ENCODE measurements at places on chromosomes 13 and 19.
A peak's percentile ranks its signal among the peaks of the same experiment; 100 is the strongest.

DNA sequence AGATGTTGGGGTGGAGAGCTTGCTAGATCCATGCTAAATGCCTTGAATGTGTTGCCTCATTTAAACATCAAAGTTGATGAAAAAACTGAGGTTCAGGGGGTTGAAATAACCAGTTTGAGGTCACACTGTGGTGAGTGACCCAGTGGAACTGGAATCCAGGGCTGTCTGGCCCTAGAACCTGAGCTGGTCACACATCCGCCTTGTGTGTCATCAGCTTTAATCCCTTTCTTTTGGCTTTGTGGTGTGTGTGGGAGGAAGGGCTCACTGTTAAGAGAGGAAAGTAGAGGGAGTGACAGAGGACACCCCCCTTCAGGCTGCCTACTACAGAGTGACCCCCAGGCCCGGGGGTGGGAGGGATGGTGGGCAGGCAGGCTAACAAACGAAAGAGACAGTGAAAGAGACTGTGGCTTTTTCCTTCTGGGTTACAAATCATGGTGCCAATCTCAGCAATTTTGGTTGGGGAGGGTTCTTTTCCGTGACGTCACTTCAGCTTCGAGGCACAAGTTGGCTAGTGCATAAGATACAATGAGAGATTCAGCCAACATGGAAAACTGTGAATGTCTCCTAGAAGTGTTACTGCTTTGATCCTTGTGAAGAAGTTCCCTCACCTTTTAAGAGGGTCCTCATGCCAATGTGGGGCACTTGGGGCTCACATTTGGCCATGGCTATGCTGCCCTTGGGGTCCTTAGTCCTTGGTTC, 164.9 kb downstream of the DLEU7 start:
- no peak for DNase-seq

DNA sequence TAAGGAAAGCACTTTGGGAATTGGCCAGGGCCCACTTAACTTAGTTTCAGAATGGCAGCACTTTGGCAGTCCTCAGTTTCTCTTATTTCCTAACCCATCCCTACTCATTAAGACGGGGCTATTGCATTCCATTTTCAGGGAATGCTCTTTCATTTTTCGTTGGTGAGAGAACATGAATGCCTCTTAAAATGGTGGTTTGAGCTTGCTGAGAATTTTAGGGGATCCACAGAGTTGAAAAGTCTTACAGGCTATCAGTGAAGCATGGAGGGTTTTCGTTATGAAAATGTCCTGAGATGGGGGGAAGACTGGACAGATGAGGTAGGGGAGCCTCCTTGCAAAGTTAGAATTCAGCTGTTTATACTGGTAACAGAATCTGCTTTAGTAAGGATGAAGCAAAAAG, 71.4 kb downstream of the LRCH1 start:
- DNase-seq = no peak

- no peak for DNase-seq
These were observed 56.6 kb downstream of the SLITRK1 start for GRCh38 chr13:83825676-83826075.

DNA sequence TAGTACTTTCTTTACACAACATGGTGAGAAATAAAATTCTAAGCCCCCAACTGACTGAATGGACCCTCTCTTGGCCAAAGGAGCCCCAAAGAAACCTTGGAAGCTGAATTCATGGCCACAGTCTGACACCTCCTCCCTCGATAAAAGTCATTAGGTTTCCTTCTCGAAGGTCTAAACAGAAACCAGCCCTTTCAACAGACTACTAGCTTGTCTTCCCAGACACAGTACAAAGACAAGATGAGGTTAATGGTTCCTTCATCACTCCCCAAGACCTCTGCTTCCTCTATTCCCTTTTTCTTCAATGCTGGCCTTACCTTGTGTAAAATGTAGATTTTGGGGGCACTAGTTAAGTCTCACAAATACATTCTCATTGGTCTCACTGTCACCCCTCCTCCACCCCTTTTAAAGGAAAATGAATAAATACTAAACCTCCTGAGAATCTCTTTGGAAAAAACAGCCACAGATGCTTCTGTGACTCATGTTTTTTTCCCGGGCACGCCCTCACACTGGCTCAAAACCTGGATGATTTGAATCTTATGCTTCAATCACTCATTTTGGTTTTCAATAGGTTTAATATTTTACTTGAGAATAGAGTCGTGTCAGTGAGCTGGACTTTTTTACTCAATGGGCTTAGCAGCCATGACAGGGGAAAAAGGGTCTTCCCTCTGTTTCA, 65.8 kb upstream of the MED4 start:
- DNase-seq = no peak

DNA sequence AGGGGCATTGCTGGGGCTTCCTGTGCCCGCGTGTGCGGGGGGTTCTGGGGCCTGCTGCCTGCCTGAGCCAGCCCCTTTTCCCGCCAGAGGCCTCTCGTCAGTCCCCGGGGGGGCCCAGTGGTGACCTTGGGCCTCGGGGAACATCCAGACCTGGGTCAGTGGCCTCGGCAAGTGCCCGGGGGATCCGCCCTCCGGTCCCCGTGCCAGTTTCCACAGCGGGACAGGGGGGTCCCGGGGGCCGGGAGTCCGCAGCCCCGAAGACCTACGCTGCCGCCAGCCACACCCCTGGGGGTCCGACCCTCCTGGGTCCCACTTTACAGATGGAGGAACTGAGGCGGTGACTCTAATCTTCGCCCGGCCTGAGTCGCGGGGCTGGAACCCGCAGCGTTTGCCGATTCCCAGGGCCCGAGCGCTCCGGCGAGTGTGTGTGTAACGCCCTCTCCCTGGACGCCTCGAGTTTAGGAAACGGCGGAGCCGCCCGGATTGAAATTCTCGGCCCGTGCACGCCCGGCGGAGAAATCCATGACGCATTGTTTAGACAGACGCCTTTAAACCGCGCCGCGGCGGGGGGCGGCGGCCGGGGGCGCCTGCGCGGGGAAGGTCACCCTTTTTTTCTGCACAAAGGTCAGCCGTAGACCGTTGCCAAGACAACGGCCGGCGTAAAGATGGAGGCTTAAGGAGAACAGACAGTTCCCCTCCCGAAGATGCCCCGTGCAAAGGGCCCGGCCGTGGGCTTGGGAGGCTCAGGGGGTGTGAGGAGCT, 39.3 kb downstream of the EFNA2 start:
- DNase-seq = no peak

DNA sequence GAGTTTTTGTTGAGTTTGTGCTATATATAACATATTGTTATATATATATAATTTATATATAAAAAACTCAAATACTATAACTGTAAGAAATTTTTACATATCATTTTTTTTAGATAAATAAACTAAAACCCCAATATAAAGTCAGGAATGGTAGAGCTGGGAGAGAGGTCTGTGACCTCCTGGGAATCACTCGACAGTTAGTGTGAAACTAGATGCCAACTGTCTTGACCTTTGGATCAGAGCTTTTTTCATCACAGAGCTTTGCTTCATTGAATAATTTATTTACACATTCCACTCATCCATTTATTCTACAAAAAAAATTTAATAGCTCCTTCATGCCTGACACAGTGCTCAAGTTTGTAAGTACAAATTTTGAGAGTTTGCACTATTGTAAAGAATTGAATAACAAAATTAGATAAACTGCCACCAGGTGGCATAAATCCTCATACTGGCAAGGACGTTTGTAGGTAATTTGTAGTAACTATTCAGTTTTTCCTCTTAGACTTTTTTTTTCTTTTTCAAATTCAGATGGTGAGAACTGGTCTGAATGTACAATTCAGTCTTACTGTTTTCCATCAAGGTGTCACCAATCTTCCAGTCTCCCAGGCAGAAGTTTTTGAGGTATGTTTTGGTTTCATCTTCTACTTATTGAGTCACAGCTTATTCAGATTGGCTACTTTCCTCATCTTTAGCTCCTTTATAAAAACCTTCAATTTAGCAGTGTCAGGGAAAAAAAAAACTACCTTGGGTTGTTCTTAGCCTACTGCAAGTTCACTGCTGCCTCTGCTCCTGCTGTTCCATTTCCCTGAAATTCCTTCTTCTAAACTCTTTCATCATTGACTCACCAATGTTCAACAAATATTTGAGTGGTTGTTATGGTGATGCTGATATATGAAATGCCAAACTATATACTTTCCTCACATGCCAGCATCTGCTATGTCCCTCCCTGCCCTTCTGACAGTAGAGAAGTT, 28.7 kb downstream of the LACC1 start:
- peak; percentile 27 for DNase-seq

DNA sequence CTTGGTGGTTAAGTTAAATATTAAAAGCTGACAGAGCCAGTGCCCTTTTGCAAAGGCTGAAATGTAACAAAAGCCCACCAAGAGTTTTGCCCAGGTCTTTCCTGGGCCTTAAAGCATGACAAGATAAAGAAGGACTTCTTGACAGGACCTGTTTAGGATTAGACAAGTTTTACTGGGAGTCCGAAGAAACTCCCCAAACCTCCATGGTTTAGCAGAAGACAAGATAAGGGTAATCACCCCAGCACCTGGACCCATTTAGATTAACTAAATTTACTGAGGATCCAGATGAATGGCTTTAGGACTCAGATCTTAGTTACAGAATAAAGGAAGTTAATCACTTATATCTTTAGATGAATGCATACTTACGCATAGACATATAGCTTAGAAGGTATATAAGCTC, 14.8 kb upstream of the UFM1 start:
- no peak for DNase-seq

DNA sequence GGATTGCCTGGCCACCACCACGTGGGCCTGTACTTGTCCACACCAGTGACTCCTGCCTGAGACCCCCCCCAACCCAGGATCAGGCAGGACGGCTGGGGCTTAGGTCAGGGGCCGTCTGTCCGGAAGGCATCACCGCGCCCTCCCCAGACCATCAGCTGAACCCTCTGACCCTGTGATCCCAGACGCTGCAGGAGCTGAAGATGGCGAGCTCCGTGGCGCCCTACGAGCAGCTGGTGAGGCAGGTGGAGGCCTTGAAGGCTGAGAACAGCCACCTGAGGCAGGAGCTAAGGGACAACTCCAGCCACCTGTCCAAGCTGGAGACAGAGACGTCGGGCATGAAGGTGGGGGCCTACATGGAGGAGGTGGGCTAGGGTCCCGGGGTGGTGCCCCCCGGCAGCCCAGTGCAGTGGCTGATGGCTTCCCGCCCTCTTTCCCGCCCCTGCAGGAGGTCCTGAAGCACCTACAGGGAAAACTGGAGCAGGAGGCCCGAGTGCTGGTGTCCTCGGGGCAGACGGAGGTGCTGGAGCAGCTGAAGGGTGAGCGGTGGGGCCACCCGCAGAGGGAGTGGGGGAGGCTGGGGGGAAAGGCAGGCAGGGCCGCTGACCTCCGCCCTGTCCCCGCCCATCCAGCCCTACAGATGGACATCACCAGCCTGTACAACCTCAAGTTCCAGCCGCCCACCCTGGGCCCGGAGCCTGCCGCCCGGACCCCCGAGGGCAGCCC, 3.0 kb downstream of the APC2 start:
- DNase-seq = no peak

DNA sequence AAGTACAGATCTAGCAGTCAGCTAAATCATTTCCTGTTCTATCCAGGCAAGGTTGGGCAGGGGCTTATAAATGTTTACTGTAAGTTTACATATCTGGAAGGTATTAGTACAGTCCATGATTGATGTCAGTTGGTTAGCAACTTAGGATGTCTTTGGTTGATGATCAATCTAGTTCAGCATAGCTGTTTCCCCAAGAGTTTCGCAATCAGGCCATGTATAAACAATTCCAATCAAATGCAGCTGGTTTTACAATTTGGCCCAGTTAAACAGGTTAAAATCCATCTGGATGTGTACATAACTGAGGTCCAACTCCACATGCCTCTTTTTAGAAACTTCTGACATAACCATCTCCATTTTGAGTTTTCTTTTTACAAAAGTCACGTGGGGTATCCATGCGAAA, 6.9 kb downstream of the ZNF221 start:
- no peak for DNase-seq

- no peak for DNase-seq
These were observed 9.0 kb downstream of the MIER2 start for GRCh38 chr19:335486-336066.

DNA sequence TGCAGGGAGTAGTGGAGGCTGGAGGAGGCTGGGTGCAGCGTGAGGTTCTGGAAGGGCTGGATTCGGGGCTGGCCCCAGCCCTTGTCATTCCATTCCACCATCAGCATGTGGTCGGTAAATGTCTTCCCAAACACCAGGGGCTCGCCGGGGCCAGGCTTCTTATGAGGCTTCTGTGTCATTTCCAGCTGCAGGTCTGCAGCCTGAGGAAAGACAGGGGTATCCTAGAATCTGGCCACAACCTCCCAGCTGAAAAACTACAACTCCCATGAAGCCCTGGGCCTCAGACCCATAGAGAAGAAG, 4.4 kb downstream of the BCAT2 start:
- no peak for DNase-seq

GRCh38 chr19:50258918-50259372, 55.5 kb downstream of the MYH14 start:
- no peak for DNase-seq

DNA sequence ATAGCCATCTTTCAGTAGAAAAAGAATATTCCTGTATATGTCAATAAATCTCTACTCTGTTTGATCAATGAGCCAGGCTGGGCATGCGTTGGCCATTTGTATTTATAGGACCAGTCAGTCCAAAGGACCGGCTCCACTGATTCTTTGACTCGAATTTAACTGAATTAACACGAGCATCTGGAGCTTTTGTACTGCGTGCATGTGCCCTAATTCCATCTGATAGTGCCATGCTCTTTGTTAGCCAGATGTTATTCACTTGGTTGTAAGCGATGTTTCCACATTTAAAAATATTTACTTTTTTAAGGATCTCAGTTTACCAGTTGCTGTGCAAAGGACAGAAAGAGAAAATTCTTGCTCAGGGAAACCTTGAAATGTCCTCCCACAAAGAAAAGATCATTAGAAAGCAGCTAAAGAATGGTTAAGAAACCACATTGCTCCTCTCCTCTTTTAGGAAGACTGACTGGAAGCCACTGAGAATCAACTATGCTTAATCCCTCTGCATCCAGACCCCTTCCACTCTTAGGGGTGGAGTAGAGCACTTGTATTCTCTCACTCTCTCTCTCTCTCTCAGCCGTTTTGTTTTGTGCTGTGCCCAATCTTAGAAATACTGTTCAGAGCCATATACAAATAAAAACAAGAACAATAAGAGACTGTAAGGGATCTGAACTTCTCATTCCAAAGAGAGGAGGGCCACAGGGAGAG, 165.8 kb downstream of the DCLK1 start:
- DNase-seq = no peak

DNA sequence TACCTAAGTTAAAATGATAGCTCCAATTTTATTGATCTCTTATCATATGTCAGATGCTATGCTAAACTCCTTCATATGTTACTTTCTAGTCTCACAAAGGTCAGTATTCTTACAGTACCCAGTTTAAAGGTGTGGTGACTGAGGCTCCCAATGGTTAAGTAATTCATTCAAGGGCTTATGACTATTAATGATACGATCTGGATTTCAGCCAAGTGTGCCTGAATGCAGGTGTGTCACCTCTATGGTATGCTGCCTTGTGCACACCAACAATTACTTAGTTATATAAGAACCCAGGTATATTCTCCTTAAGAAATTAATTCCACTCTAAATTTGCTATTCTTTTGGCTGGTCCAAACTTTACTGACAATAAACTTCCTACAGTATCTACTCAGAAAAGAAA, 84.6 kb upstream of the TRPC4 start:
- DNase-seq = no peak

DNA sequence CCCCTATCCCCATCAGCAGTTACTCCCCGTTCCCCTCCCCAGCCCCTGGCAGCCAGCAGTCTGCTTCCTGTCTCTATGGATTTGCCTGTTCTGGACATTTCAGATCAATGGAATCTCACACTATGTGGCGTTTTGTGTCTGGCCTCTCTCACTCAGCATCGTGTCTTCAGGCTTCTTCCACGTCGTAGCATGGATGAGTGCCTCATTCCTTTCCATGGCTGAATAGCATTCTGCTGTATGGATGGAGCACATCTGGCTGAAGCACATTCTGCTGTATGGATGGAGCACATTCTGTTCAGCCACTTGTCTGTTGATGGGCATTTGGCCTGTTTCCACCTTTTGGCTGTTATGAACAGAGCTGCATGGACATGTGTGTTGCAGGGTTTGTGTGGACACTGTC, 29.5 kb downstream of the CRTC1 start:
- DNase-seq = no peak
